ENCODE measurements at places on chromosomes 4 and X.

DNA sequence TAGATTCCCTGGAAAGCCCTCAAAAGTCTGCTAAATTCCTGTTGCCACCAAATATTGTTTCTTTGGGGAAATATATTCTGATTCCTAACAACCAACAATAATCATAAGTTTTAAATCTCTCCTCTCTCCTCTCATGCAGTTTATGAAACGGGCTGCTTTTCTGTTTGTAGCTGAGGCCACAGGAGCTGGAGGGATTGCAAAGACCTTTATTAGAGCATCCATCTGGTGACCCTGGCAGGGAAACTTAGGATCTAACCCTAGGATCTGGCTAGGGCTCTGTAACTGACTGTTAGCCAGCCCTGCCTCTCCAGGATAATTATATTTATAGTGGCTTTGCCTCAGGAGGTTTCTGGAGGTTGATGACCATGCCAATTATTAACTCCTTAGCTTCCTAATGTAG lies 56.9 kb downstream of the SMAD1 start:
- no peak for DNase-seq

- DNase-seq, result no peak
These were observed 136.0 kb upstream of the NPY2R start for GRCh38 chr4:155072417-155072816.

- no peak for DNase-seq
These were observed 305.3 kb upstream of the NOCT start for GRCh38 chr4:138710297-138710696.

DNA sequence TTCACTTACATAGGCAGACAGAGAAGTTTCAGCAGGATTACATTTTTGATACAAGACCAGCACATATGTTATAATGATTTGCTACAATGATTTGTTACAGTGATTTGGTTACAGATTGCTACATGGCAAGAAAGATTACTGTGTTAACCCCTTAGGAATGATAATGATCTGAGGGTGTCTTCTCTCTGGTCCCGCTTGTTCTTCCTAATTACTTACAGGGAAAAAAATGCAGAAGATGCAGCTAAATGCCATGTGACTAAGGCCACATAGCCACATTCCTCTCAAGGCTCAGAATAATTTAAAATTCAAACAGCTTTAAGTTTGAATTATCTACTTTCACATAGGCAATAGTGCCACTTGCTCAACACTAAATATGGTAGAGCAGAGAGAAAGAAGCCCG lies 9.7 kb upstream of the LAP3 start:
- no peak for DNase-seq

GRCh38 chr4:121270389-121270788 lies 106.3 kb upstream of the TNIP3 start:
- DNase-seq, result no peak

GRCh38 chrX:102652031-102652688 lies 877 bp downstream of the GPRASP1 start:
- DNase-seq, result no peak

- DNase-seq, result no peak
These were observed 108.1 kb upstream of the TRPC5 start for GRCh38 chrX:112190646-112191045.

DNA sequence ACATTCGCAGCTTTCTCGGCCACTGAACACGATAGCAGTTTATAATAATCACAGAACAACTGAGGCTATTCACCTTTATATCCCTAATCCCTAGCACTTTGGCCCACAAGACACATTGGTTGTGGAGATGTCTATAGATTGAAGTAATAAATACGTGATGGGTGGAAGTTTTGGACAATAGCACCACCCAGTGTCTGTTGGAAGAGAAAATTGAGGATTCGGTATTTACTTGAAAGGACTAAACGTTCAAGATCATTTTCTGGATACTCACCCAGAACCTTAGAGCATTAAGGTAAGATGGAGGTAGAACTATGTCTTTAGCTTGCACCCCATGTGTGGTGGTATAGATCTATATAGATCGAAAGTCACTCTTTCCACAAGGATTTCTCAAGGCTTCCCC lies 787 bp upstream of the TMSB15A start:
- no peak for DNase-seq

- no peak for DNase-seq
These were observed 459.7 kb downstream of the MID1IP1 start for GRCh38 chrX:39260965-39261364.

GRCh38 chrX:118218940-118219339 lies 102.3 kb upstream of the KLHL13 start:
- DNase-seq, result no peak

- DNase-seq, result no peak
These were observed 624 bp downstream of the BEX5 start for GRCh38 chrX:102154900-102155805.

DNA sequence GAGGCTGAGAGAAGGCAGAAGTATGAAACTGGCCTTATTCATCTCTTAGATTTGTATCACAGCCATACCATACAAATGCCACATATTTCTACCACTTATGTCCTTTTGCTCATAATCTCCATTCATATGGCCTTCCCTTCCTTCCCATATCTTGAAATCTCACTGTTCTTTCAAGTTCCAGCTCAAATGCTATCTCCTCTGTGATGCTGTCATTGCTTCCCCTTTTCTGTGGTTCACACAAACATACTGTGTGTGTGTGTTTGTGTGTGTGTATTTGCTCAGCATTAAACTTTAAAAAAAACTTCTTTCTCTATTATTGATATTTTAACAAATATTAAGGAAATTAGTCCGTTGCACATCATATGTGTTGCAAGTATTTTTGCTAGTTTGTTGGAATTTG lies 26.7 kb downstream of the PHKA1 start:
- no peak for DNase-seq

- peak; percentile 80 for DNase-seq
These were observed at the start of the genes APOO and CXorf58 for GRCh38 chrX:23907498-23908218. APOO (minus strand) TSS chrX:23907938; CDS start chrX:23907702, 236 bp downstream. CXorf58 (plus strand) TSS chrX:23908006; CDS start chrX:23910303, 2,297 bp downstream.

DNA sequence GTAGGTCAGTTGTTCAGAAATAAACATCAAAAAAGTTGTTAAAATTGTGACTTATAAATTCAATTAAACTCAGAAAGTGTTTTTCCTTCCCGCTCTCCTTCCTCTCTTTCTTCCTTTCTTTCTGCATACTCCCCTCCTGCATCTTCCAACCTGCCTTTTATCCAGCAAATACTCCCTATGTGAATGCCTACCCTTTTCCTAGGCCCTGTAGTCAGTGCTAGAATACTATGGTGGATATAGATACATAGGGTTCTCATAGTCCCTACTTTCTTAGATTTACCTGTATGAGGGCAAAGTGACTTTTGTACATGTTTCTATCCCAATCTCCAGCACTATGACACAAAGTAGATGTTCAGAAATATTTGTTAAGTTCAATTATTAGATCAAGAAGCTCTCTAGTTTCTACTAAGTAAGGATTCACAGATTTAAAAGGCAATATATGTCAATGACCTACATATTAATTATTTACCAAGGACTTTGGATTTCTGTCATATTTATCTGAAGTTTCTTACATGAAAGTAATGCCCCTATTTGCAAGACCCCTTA lies 732 bp downstream of the SULT1E1 start:
- no peak for DNase-seq

DNA sequence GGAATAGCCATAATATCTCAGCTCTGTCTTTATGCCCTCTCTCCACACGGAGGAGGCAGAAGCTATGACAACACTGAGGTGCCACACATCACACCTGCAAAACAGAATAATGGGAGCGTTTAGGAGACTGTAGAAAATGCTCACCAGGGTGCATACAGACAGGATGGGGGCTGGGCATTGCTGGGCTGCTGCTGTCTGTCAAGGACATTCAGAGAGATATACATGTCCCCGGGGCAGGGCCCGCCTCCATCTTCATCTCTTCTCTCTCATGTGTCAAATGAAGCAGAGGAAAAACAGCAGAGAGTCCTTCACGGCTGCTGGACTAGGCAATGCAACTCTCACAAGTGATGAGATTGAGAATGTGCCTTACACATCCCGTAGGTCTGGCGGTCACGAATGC lies 65.3 kb upstream of the DHRSX start:
- no peak for DNase-seq

GRCh38 chr4:186693159-186693815 lies 30.4 kb downstream of the FAT1 start:
- no peak for DNase-seq

- no peak for DNase-seq
These were observed 20.4 kb upstream of the GPM6B start for GRCh38 chrX:13837290-13837745.

GRCh38 chr4:79273915-79274314 lies 51.9 kb downstream of the NAA11 start:
- no peak for DNase-seq

- peak; percentile 27 for DNase-seq
These were observed 36.1 kb upstream of the OTUD4 start for GRCh38 chr4:145216535-145216934.

- no peak for DNase-seq
These were observed 696 bp downstream of the SCRG1 start for GRCh38 chr4:173398220-173398619.

DNA sequence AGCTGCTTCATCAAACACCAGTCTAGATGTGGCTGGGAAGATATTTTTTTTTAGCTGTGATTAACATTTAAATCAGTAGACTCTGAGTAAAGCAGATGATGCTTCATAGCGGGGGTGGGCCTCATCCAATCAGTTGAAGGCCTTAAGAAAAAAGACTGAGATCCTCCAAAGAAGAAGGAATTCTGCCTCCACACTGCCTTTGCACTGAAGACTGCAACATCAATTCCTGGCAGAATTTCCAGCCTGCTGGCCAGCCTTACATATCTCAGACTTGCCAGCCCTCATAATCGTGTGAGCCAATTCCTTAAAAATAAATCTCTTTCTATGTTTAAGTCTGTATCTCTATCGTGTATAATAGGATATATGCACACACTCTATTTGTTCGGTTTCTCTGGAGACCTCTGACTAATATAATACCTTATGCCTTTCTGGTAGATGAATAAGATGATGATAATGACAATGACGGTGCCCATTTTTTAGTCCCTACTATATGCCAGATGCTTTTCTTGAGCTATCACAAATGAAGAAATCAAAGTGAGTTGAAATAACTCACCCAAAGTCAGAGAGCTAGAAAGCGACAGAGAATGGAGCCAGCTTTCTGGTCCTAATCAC lies 66.1 kb upstream of the SOD3 start:
- DNase-seq, result no peak

DNA sequence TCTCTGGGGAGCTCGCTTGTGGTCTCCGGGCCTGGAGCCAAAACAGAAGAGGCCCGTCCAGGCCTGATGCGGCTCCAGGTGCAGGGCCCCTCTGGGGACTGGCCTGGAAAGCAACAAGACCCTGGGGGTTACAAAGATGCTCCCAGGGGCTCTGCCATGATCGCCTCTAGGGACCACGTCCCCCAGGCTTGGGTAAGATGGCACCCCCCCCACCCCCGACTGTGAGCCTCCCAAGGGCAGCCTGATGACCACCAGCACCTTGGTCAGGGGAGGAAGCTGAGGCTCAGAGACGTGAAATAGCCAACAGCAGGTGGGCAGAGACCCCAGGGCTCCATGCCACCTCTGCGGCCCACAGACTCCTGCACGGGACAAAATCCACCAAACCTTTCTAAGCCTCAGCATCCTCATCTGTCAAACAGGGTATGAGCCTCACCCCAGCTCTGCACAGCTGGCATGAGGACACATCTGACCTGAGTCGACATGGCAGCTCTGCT lies 25.4 kb downstream of the C4orf50 start:
- no peak for DNase-seq

GRCh38 chr4:154485127-154485773 lies 6.3 kb downstream of the DCHS2 start:
- DNase-seq, result no peak

DNA sequence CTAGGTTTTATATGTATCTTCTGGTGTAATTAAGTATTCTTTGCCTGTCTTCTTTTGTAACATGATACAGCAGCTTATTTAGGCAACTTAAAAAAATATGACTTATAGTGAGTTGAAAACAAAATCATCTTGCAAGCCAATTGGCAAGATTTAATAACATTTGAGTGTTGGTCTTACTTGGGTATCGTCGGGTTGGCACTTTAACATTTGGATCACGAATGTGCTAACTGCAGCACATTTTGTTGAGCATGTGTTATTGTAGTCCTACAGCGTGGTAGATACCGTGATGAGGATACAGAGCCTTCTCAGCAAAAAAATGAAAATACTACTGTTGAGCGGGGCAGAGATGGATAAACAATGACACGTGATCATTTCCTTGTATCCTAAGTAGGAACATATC lies 295.3 kb downstream of the ARHGAP10 start:
- no peak for DNase-seq

GRCh38 chr4:40325406-40326019 lies 9.6 kb upstream of the CHRNA9 start:
- DNase-seq, result peak; percentile 48

DNA sequence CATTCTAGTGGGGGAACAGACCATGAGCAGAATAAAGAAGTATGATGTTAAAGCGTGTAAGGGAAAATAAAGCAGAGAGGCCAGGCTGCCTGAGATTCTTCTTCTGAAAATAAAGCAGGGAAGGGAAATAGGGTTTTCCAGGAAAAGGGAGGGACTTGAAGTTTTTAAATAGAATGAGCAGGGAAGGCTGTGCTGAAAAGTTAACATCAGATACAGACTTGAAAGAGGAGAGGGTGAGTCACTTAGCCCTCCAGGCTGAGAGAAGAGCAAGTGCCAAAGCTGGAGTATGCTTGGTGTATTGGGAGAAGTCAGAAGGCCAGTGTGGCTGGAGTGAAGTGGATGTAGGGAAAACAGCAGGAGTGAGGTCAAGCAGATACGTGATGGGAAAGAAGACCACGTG lies 10.0 kb upstream of the PLK4 start:
- no peak for DNase-seq

- DNase-seq, result no peak
These were observed 18.8 kb upstream of the AREG start for GRCh38 chr4:74426101-74426500.

GRCh38 chr4:123170843-123171242 lies 225.8 kb upstream of the SPRY1 start:
- no peak for DNase-seq

DNA sequence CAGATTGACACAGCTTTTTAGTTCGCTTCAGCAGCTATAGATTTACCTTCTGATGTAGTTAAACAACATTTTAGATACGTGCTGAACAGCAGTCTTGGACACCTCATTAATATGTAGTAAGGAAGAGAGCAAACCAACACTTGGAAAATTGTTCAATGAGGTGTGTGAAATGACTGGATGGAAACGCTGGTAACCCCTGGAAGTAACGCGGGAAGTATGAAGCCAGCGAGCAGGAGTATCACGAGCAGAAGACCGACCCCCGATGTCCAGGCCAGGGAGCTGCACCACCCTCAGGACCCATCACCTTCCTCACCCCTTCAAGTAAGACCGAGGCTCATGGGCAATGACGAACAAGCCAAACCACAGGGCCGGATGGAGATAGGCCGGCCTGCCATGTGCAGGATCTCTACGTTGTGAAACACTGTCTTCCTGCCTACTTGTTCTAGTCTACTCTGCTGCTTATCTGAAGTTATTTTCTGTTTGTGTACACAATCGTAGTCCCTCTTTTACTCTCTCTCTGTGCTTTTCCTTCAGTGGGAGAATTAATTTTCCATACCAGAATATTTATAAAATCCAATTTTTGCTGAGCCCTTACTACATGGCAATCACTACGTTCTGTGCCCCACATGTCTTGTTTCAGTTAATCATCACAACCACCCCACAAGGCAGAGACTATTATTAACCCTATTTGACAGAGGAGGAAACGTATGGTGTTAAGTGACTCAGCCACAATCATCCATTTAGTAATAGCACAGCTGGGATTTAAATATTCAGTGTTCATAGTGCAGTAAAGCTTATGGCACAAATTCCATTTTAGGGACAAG lies 221.7 kb downstream of the APBB2 start:
- no peak for DNase-seq

GRCh38 chr4:74671080-74671698 lies 123.1 kb downstream of the BTC start:
- no peak for DNase-seq

Measured in LNCaP clone FGC (cell line).